ENCODE measurements at places on chromosomes 4 and X.

GRCh38 chr4:32744211-32744610, 2024.0 kb downstream of the PCDH7 start:
- DNase-seq, result no peak

- no peak for DNase-seq
Measured at GRCh38 chrX:106168107-106168506, at the start of gene PWWP3B. Gene PWWP3B (plus strand): TSS chrX:106168305. CDS start chrX:106205433, 37,128 bp downstream.

- DNase-seq, result no peak
Measured at GRCh38 chrX:48848847-48849246, 13.4 kb upstream of the PCSK1N start.

- no peak for DNase-seq
Measured at GRCh38 chrX:3990569-3990968, 277.1 kb upstream of the PRKX start.

DNA sequence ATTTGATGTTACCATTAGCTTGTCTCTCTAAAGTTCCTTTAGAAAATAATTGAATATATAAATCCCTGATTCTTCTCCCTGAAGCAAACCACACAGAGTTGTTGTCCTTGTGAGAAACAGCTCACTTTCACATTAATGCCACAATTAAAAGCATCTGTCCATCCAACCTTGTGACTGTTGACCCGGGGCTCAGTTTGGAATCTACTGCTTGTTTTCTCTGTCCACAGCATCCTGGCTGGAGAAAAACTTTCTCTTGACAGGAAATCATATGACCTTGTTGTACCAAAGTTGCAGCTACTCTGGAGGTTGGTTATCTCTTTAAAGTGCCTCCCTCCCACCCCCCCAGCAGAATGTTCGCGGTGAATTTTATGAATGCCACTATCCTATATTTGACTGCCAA, 3.1 kb downstream of the PRKG2 start:
- DNase-seq, result no peak

GRCh38 chr4:54614149-54614548, 43.6 kb upstream of the KIT start:
- DNase-seq, result peak; percentile 3

GRCh38 chr4:64747919-64748715, 338.9 kb upstream of the TECRL start:
- no peak for DNase-seq

DNA sequence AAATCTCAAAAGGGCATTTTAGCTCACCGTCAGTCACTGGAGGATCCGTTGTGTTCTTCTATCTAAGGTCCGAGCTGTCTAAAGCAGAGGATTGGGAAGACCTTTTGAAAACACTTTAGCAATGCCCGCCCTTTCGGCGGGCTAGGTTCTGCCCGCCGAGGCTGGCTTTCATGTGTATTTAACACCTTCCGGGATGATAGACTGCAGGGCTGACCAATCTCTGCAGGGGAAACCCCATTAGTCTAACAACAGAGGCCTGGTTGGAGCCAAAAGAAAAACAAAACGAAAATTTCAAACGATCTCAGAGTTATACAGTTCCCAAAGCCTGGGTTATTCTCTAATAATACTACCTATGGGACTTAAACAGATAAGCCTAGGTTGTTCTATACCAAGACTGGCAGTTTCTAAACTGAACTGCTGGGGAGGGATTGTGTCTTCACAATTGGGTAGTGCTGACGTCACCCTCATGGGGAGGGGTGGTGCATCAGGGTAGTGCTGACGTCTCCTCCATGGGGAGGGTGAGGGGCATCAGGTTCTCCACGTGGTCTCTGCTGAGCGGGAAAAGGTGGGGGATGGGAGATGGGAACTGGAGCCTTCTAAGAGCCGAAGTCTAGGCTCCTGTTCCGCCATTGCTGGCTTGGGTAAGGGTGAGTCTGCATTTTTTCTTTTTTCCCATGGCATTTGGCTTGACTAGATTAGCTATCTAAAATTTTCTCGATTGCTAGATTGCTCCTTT, 14.8 kb upstream of the CUL4B start:
- no peak for DNase-seq

Data from NCI-H2107 (cell line).